GM13977 (cell line): ENCODE measurements at places on chromosomes 16 and 17.
A peak's percentile ranks its signal among the peaks of the same experiment; 100 is the strongest.

GRCh38 chr16:69476920-69477443, 52.6 kb downstream of the CYB5B start:
- no peak for DNase-seq

DNA sequence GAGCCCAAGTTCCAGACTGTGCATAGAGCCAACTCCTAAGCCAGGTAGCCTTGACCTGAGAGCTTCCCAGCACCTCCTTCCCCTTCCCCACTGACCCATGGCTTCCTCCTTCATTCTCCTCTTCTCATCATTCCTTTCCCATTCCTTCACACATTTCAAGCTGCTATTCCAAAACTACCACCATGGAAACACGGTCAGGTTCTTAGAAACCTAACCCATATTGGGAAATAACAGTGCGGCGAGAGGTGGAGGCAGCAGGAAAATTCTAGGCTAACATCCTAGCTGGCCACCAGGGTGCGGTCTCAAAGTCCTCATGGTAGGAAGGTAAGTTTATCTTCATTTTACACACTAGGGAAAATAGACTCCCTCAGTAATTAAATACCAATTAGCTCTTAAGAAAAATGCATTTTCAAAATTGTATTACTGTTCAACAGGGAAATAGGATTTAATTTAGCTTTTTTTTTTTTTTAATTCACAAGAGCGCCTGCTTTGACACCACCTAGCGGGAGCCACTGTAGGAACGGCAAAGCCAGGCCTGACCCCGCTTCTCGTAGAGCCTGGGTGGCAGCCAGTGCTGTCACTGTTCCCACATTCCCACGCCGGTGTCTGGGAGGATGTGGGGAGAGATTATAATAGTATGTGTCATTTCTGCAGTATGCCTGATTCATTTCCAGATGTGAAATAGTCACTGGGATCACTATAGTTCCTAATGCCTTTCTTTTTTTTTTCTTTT, 14.0 kb upstream of the SPHK1 start:
- no peak for DNase-seq

DNA sequence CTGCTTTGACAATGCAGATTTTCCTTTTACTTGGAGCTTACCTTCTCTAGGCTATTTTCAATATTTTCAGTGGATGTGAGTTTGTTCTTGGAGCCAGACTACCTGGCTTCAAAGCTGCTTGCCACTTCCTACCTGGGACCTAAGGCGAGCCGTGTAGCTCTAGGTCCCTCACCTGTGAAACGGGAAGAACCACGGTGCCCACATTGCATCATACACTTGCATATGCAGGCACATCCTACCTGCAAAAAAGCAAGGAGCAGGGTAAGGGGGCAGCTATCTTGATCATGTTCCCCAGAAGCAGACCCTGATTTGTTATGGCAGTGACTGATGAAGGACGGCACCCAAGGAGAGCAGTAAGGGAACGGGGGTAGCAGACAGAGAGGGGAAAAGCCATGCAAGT, 27.0 kb upstream of the MPRIP start:
- DNase-seq: no peak

GRCh38 chr16:89360760-89361435, 129.5 kb downstream of the ANKRD11 start:
- peak; percentile 74 for DNase-seq

- no peak for DNase-seq
Observed at GRCh38 chr17:31564883-31565301, 173.4 kb downstream of the RAB11FIP4 start.

GRCh38 chr17:82302991-82303943, 14.1 kb downstream of the CD7 start:
- DNase-seq: no peak

- no peak for DNase-seq
Observed at GRCh38 chr16:7431723-7432122, 99.1 kb downstream of the RBFOX1 start.

- DNase-seq: peak; percentile 61
Observed at GRCh38 chr17:31582151-31582907, 190.9 kb downstream of the RAB11FIP4 start.

DNA sequence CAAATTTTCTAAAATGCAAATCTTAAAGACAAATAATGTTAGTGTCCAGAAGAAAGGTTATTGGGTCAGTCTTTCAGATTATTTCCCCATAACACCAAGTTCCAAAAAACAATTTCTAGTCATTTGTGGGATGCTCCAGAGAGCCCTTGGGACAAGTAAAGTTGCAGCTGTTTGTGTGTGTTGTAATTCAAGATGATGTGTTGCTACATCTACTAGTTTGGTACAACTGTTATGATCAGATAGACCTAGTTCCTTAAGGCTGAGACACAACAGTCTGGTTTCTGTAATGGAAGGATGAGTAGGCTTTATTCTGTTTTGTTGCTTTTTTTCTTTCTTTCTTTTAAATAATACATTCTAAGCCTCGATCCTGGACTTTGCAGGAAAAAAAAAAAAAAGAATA, 41.9 kb downstream of the PIGL start:
- no peak for DNase-seq

GRCh38 chr17:2694381-2695242, 17.0 kb downstream of the CLUH start:
- DNase-seq: peak; percentile 26

DNA sequence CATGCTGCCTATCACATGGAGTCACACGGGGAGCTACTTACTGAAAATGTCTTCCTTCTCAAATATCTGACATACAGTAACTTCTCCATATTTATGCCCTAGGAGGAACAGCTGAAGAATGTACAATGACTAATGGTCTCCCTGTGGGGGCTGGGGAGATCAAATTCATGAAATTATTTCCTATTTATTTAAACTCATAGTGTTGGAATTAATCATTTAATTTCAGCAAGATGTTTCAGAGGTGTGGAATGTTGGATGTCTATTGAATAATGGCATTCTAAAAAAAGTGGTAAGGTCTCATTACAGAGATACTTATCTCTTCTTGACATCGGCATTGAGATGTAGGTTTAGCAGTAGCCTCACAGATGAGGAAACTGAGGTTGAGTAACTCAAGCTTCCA, 214.3 kb upstream of the CDH11 start:
- no peak for DNase-seq

- DNase-seq: peak; percentile 99
Observed at GRCh38 chr16:2968738-2969544, at the start of gene PAQR4. Gene PAQR4, plus strand, starts transcription at chr16:2969348. Its CDS starts 327 bp downstream, at chr16:2969675.

GRCh38 chr17:70130289-70130688, 39.0 kb upstream of the KCNJ2 start:
- DNase-seq: no peak

DNA sequence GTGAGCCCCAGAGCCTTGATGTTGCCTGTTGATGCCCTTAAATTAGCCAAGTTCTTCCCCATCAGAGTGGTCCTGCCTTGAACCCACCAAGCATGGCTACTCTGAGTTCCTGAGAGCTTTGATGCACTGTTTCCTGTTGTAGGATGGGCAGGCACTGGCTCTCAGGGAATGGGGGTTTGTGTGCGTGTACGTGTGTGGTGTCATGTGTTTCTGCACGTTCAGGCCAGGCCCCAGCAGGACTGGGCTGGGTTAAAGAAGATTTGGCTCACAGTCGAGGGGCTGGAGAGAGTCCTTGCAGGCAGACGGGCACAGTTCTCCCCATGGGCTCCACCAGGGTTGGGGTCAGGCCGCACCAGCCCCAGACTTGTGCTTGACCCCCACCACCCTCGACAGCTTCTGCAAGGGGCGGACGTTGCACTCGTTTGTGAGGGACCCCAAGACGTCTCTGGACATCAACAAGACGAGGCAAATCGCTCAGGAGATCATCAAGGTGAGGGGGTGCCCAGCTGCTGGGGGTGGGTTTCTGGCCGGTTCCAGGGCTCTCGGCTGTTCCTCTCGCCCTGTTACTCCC, 23.4 kb upstream of the LGALS9 start:
- DNase-seq: no peak
